ENCODE measurements at places on chromosomes 12 and 14.

- peak; percentile 59 for DNase-seq
Measured at GRCh38 chr12:65524666-65525065, 246.2 kb downstream of the MSRB3 start.

- DNase-seq = no peak
Measured at GRCh38 chr12:112611908-112612307, 179.6 kb upstream of the RPH3A start.

DNA sequence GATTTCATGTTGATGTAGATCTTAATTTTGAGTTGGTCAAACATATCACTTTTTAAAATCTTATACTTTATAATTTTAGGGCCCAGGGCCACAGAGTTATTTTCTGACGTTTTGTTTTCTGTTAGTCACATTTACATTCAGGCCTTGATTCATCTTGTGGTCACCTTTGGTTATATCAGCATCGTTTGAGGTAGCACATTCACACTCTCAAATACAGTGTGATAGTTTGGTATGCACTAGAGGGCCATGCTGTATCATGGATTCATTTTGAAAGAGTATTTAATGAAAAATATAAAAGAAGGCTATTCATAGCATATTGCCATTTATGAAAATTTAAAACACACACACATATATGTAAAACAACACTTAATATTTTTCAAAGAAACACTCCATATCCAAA lies 274.6 kb downstream of the RAD51B start:
- DNase-seq = no peak

DNA sequence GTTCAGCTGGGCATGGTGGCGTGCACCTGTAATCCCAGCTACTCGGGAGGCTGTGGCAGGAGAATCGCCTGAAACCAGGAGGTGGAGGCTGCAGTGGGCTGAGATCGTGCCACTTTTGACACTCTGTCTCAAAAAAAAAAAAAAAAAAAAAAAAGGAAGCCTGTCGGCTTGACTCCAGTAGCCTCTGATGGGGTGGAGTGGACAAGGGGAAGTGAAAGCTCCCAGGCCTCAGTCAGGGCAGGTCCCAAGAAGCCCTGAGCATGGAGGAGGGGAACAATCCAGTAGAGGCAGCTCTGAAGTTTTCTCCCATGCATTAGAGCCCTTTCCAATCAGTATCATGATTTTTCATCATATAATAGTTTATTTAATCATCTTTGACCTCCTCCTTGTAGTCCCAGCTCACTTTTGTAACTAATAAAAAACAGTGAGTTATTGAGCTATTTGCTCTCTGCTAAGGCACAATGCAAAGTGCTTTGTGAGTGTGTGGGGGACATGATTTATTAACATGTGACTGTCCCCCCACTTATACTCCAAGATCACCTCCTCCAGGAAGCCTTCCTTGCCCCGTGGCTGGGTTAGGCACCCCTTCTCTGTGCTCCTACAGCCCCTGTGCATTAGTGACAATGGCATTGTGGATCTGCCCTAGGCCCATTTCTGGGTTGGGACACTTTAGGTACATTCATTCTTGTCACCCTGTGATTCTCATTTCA lies 4.7 kb upstream of the SSH1 start:
- DNase-seq = no peak

DNA sequence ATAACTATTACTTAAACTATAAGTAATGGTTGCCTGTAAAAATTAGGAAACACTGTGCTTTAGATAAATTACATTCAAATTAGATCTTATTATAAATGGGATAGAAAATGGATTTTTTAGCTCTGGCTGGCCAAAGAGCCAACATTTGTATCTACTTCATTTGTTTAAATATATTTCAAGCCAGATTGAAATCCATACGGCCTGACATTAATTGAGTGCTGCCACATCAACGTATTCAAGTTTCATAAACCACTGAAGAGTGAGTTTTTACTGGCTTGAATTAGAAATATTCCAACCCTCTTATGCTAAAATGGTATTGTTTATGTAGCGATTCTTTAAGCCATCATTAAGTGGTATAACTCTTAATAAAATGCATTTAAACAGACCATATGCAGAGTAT lies 133.3 kb downstream of the VRK1 start:
- no peak for DNase-seq

GRCh38 chr12:112005419-112006395 lies 7.3 kb downstream of the TMEM116 start:
- DNase-seq = no peak

DNA sequence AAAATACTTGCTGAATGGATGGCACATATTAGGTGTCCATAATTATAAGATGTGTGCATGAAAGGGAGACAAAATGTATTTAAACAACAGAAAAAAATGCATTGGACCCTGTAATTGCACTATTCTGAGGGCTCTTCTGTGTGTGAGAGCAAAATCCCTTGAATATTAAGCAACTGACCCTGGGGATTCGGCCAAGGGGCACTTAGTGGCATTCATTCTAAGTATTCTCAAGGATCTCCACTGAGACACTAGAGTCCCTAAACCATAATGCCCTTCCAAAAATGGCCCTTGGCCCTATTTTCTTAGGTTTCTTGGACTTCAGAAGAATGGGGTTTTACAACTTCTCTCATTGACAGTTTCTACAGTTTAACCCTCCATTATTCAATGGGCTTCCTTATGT lies 388.6 kb downstream of the GLT1D1 start:
- DNase-seq = no peak
